ENCODE measurements at places on chromosomes 5 and 9.

- DNase-seq: no peak
Observed at GRCh38 chr9:18260521-18260920, 213.4 kb upstream of the ADAMTSL1 start.

GRCh38 chr5:148909766-148910165, 83.4 kb downstream of the ADRB2 start:
- DNase-seq: no peak

GRCh38 chr9:93950619-93951601, 4.2 kb downstream of the BARX1 start:
- DNase-seq: no peak

- no peak for DNase-seq
Observed at GRCh38 chr5:122498163-122498562, 186.1 kb downstream of the SNCAIP start.

DNA sequence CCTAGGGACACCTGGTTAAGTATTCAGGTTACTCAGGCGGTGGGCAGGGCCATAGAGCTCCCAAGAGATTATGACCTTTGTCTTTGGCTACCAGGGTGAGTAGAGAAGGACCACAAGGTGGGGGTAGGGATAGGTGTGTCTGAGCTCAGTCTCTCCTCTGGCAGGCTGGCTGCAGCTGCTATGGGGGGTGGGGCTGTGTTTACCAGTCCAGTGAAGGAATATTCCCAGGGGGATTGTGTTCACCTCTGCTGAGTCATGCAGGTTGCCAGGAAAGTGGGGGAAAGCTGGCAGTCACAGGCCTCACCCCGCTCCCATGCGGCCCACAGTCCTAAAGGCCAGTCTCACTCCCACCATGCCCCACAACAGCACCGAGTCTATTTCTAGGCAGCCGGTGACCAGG, 53.6 kb upstream of the POU5F2 start:
- DNase-seq: no peak

- DNase-seq: no peak
Observed at GRCh38 chr9:93081081-93081529, 14.9 kb upstream of the CARD19 start.

DNA sequence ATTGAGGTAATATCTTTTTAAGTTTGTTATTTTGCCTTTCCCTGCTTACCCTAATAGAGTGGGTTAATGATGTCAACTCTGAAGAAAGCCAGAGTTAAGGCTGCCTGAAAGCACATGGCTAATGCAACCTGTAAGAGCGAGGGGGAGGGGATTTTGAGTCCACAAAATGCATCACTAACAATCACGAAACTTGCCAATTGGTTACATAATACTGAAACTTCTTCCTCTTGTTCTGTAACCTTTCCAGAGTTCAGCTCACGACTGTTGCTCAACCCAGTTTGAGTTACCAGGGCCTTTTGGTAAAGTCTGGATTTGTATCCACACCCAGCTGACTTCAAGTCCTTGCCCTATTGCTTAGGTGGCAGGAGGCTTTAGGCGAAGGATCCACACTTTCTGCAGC, 308.8 kb downstream of the EFNA5 start:
- no peak for DNase-seq

DNA sequence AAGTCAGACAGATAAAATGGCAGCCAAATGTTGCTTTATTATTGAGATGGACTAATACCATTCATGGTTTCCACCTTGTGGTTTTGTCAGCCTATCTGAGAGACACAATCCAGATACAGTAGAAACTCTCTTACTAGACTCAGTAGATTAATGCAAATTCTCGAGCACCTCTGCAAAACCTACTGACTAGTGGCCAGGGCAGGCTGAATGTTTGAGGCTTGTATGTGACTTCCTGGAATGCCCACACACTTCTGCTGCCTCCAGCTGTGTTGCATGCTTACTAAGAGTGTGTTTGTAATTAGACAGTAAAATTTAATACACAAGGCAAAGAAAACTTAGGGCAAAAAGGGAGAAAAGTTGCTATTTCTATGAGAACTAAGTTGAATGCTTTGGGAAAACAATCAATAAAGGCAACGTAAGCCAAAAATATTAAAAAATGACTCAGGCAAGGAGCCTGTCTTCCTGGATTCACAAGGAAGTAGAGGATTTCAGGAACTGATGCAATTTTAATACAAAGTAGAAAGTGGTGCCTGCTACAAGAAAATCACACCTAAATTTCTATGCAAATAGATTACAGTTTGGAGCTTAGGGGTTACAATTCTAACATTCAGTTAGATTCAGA, 30.2 kb upstream of the CCNG1 start:
- DNase-seq: no peak

DNA sequence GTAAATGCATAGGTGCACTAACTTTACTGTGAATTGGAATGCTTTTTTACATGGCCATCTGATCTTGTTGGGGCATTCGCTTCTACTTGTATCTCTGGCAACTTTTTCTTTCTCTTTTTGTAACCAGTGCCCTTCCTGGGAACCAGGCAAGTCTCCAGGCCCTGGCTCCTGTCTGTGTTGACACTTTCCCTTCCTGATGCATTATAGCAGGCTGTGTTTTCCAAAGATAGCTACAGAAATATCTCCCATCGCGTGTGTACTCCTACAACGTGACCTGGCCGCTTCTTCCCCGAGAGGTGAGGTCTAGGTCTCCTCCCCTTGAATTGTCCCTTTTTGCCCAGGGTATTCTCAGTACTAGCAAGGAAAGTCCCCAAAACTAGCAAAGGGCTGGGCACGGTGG, 81.1 kb upstream of the SPIN1 start:
- DNase-seq: no peak
